ENCODE measurements at places on chromosomes 12 and 14. TPM values are rescaled to one million over a fixed set of nuclear protein-coding genes. Genes with fewer than 3 reads are reported as not detected.

Gene EXOC3L4
- total RNA-seq, result not detected

Gene ASB2
- 19.8 TPM for total RNA-seq

Gene LRP6
- total RNA-seq, result 0.55 TPM

Gene PTPRB
- total RNA-seq, result not detected

Gene DEPDC4
- 1.8 TPM for total RNA-seq

Gene BMAL2
- 59.6 TPM for total RNA-seq

Gene GXYLT1
- total RNA-seq, result 9.8 TPM

Gene NAV3
- total RNA-seq, result not detected

Gene TMEM121
- total RNA-seq, result 8.2 TPM

GRCh38 chr14:60989599-60989998 lies 8.6 kb downstream of the SLC38A6 start:
- H3K27me3 ChIP-seq, result no peaks in the 10 kb centered on the region
- peaks cover 5% of the 10 kb centered on the region for H3K36me3 ChIP-seq
- H3K27ac ChIP-seq, result no peak overlapping the region
- no peak overlapping the region for H3K4me3 ChIP-seq

- no peaks in the 10 kb centered on the region for H3K4me1 ChIP-seq
- H3K36me3 ChIP-seq, result no peaks in the 10 kb centered on the region
- no peaks in the 10 kb centered on the region for H3K27me3 ChIP-seq
- DNase-seq, result no peak
- no peak overlapping the region for H3K27ac ChIP-seq
- H3K4me3 ChIP-seq, result peak overlapping the region; percentile 67
These were observed 268.7 kb downstream of the DAD1 start for GRCh38 chr14:22320362-22320750.

GRCh38 chr12:15435597-15435996 lies 113.3 kb downstream of the PTPRO start:
- no peaks in the 10 kb centered on the region for H3K4me1 ChIP-seq
- H3K4me3 ChIP-seq, result no peak overlapping the region
- no peaks in the 10 kb centered on the region for H3K36me3 ChIP-seq
- no peak overlapping the region for H3K27ac ChIP-seq

- H3K27me3 ChIP-seq, result peaks cover 2% of the 10 kb centered on the region
- H3K4me3 ChIP-seq, result no peak overlapping the region
- H3K36me3 ChIP-seq, result no peaks in the 10 kb centered on the region
These were observed 104.4 kb downstream of the SINHCAF start for GRCh38 chr12:31221551-31221945.

GRCh38 chr12:27958675-27959074 lies 13.9 kb downstream of the PTHLH start:
- no peaks in the 10 kb centered on the region for H3K4me1 ChIP-seq
- no peak overlapping the region for H3K27ac ChIP-seq
- peaks cover 35% of the 10 kb centered on the region for H3K27me3 ChIP-seq
- no peak for DNase-seq
- no peaks in the 10 kb centered on the region for H3K36me3 ChIP-seq
- H3K4me3 ChIP-seq, result no peak overlapping the region

GRCh38 chr14:68950111-68950510 lies 29.0 kb downstream of the ACTN1 start:
- H3K4me3 ChIP-seq, result no peak overlapping the region
- H3K36me3 ChIP-seq, result no peaks in the 10 kb centered on the region
- H3K27ac ChIP-seq, result no peak overlapping the region

GRCh38 chr14:28772613-28773012 lies 6.0 kb downstream of the FOXG1 start:
- no peak overlapping the region for H3K4me3 ChIP-seq
- peaks cover 46% of the 10 kb centered on the region for H3K27me3 ChIP-seq
- no peaks in the 10 kb centered on the region for H3K36me3 ChIP-seq
- H3K4me1 ChIP-seq, result no peaks in the 10 kb centered on the region
- H3K27ac ChIP-seq, result no peak overlapping the region

DNA sequence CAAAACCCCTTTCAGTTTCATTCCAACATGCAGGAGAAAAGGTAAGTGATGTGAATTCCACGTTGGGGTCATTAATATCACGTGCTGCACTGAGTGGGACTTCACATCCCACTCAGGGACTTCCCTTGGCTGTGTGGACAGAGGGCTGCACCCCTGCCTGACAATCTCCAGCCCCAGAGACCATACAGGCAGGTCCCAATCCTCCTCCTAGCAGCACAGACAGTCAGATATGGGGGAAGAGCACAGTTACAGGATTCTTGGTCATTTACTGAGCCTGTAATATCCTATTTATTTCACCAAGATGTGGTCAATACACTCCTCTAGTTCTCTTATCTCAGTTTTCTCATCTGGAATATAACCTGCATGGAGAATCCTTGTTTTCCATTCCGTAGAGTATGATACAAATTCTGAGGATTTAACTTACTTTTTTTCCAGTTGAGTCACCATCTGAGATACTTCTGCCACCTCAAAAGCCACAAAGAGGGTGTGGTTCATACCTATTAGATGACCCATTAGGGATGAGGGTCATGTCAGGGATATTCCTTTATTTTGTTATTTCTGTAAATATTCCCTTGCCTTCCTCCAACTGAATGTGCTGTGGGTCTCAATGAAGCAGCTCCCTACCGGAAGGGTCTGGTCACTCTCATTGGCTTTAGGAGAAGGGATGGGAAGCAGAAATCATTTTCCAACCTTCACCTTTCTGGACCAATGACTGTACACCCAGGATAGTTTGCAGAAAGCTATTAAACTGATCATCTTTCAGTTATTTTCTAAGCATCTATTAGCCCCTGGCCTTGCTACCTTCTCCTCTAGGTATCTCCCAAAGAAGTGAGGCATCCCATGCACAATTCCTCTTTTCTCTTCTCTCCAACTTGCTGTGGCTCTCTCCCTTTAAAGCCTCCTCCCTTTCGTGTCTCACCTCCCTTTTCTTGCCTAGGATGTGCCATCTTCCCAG lies 43.0 kb upstream of the NTF3 start:
- no peaks in the 10 kb centered on the region for H3K27me3 ChIP-seq
- no peak overlapping the region for H3K4me3 ChIP-seq
- H3K36me3 ChIP-seq, result no peaks in the 10 kb centered on the region
- no peaks in the 10 kb centered on the region for H3K4me1 ChIP-seq
- no peak overlapping the region for H3K27ac ChIP-seq

DNA sequence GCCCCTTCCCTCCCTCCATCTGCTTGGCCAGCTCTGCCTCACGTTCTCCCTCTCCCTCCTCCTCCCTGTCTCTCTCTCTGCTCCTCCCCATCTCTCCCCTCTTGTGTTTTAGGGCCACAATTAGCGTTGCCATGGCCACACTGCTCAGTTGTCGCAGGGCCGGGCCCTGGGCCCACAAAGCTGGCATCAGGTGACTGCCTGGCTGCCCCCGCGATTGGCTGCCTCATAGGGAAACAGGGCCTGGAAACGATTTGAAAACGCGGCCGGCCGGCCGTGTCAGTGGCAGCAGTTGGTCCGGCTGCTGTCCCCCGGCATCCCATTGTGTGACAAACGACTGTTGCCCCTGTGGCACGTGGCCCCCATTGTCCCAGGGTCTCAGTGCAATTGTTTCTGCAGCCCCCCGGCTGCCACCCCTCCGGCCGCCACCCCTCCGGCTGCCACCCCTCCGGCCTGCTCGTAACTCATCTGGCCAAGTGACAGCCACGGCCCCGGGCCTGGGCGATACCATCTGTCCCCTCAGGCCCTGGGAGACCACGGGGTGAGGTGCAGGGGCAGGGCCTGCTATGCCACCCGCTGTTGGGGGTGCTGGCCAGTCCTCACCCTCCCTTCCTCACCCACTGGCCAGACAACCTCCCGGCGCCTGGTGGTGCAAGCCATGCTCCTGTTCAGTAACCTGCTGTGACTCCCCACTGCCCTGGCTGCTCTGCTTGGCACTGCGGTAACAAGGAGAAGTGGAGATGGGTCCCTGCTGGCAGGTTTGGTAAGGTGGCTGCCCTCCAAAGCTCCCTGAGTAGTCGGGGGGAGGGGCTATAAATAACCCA lies 17.4 kb downstream of the FOXN4 start:
- no peak for DNase-seq
- H3K4me3 ChIP-seq, result no peak overlapping the region
- no peaks in the 10 kb centered on the region for H3K4me1 ChIP-seq
- no peaks in the 10 kb centered on the region for H3K36me3 ChIP-seq
- H3K27me3 ChIP-seq, result peaks cover 24% of the 10 kb centered on the region

DNA sequence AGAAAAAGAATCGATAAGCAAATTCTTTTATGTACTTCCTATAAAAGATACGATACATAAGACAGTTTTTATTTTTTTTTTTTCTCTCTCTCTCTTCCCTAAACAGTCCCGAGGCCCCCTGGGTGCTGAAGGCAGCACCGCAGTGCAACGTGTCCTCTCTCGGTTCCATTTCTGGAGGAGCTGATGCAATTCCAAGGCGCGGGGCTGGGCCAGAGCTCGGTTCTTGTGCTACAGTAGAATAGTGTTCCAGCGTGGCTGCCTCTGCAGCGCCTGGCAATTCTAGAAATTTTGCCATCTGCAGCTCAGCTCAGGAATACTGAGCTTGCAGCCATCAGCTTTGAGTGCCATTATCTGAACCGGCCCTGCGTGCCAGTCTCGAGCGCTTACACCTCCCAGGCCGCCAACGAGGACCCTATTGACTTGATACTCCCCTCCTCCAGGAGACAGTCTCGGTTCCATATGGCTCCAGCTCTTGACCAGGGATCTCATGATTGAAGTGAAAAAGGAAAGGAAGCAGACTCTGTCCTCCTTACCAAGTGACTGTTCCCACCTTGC lies 630 bp downstream of the ALDH1L2 start:
- H3K4me1 ChIP-seq, result peaks cover 8% of the 10 kb centered on the region
- DNase-seq, result no peak
- H3K27ac ChIP-seq, result peak overlapping the region; percentile 44

GRCh38 chr14:26334288-26334687 lies 263.5 kb downstream of the NOVA1 start:
- no peaks in the 10 kb centered on the region for H3K4me1 ChIP-seq
- H3K4me3 ChIP-seq, result no peak overlapping the region
- no peak for DNase-seq
- H3K27me3 ChIP-seq, result no peaks in the 10 kb centered on the region

GRCh38 chr14:49792618-49793017 lies 24.7 kb downstream of the KLHDC2 start:
- H3K27me3 ChIP-seq, result no peaks in the 10 kb centered on the region
- no peak overlapping the region for H3K4me3 ChIP-seq
- no peak overlapping the region for H3K27ac ChIP-seq

DNA sequence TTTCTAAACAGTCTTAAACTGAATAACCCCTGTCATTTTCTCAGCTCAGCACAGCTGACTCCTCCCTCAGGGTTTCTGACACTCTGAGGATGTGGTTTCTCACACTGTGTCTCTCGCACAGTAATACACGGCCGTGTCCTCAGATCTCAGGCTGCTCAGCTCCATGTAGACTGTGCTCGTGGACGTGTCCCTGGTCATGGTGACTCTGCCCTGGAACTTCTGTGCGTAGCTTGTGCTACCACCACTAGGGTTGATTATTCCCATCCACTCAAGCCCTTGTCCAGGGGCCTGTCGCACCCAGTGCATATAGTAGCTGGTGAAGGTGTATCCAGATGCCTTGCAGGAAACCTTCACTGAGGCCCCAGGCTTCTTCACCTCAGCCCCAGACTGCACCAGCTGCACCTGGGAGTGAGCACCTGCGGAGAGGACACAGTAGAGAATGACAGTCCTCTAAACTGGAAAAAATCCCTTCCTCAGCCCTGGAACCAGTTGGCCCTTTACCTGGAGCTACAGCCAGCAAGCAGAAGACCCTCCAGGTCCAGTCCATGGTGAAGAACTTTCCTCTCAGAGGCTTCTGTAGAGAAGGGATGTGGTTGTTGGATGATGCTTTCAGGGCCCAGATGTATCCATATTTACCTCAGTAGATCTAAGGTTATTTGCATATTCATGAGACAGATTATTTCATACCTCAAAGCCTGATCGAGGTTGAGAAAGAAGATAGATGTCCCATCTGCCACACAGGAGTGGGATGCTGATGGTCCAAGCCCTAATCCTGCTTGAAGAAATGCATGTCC lies 984.8 kb downstream of the TMEM121 start:
- no peaks in the 10 kb centered on the region for H3K36me3 ChIP-seq
- peak; percentile 50 for DNase-seq
- peaks cover 44% of the 10 kb centered on the region for H3K27me3 ChIP-seq
- peak overlapping the region; percentile 19 for H3K27ac ChIP-seq
- peak overlapping the region; percentile 6 for H3K4me3 ChIP-seq

DNA sequence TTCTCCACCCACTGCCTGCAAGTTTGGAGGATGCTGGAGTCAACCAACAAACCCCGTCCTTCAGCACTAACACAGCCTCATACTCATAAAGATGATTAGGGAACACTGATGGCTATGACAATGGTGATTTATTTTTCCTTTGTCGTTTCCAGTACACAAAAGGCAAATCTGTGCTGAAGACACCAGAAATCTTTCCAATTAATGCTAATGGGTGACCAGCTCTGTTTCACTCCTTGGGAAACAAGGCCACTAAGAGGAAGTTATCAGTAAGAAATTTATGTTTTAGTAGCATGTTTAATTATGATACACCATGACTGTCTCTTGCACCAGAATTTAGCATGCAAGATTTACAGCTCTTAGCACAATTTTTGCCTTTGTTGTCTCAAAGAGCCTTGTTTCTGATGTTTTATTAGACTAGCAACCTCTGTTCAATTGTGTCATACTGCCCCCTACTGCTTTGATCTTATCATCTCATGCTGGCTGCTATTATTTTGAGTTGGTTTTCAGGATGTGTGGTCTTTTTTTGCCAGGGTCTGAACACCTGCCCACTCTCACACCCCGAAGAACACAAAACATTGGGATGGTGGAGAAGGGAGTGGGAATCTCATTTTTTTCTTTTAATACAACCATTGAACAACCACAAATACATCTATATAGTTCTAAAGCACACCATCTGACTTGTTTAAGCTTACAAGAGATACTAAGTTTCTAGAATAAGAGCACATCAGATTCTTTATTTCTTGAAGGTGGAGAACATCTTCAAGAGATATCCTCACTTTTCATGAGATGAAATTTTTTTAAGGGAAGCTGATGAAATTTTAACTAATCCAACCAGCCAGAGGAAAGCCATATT lies 160.9 kb downstream of the SPTSSA start:
- no peak for DNase-seq
- peaks cover 2% of the 10 kb centered on the region for H3K27me3 ChIP-seq
- H3K27ac ChIP-seq, result no peak overlapping the region
- H3K36me3 ChIP-seq, result no peaks in the 10 kb centered on the region

DNA sequence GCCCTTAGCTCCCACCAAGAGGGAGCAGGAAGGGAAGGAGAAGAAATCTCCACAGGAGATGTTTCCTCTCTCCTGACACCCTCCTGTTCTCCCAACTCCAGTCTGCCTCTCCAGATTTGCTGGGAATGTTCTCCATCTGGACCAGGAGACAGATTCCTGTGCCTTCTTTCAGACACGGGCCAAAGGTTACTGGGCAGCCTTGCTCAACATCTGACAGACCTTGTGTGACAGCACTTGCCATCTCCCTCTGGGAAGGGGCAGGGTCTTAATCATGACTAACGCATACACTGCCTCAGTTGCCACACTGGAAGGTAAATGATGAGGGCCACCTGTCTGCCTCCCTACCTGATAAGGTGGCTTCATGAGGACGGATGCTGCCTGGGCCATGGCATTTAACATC lies 2.5 kb upstream of the TTC7B start:
- no peak for DNase-seq
- no peaks in the 10 kb centered on the region for H3K36me3 ChIP-seq
- no peak overlapping the region for H3K4me3 ChIP-seq
- H3K4me1 ChIP-seq, result peaks cover 12% of the 10 kb centered on the region
- H3K27ac ChIP-seq, result no peak overlapping the region
- H3K27me3 ChIP-seq, result peaks cover 35% of the 10 kb centered on the region

- no peak overlapping the region for H3K4me3 ChIP-seq
- H3K27me3 ChIP-seq, result no peaks in the 10 kb centered on the region
- H3K4me1 ChIP-seq, result peaks cover 35% of the 10 kb centered on the region
- peaks cover 6% of the 10 kb centered on the region for H3K36me3 ChIP-seq
- DNase-seq, result no peak
These were observed 96.3 kb upstream of the CCND2 start for GRCh38 chr12:4177262-4177661.

All from activated T-helper 2 cell treated with anti-CD3 and anti-CD28 coated beads, Interferon-gamma antibody, Interleukin-2, Interleukin-4, amounts not matched to agents 10 μg/mL and 5 μg/mL and 100 μg/mL, durations not matched to agents 14 hours and 24 hours and 36 hours (primary cell).